ENCODE measurements at places on chromosomes 16 and 17.

- DNase-seq, result no peak
Observed at GRCh38 chr17:33209671-33210070, 83.4 kb downstream of the ASIC2 start.

DNA sequence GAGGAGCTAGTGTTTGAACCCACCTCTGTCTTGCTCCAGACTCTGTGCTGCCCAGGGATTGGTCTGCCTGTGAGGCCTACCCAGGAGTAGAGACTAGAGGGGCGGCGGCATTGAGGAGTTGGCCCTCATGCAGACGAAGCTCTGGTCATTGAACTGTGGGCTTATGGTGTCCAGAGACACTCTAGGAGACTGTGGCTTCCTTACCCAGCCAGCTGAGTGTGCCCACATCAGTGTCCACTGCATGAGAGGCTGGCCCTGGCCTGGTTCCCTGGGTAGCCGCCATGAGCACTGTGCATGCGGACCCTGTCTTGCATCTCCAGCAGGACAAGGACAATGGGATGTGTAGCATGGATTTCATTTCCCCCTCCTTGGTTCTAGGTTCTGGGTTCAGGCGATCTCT, 14.0 kb downstream of the SGSM2 start:
- no peak for DNase-seq

DNA sequence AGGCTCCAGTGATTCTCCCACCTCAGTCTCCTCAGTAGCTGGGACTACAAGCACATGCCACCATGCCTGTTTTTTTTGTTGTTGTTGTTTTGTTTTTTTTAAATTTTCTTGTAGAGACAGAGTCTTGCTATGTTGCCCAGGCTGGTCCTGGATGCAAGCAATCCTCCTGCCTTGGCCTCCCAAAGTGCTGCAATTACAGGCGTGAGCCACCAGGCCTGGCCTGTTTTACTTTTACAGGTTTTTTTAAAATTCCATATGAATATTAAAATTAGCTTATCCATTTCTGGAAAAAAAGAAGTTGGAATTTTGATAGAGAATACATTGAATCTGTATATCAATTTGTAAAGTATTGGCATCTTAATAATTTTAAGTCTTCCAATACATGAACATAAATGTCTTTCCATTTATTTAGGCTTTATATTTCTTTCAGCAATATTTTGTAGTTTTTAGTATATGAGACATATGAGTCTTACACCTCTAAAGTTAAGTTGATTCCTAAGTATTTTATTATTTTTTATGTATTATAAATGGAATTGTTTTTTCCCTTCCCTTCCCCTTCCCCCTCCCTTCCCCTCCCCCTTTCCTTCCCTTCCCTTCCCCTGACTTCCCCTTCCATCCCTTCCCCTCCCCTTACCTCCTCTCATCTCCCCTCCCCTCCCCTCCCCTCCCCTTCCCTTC, 323.5 kb upstream of the SALL1 start:
- DNase-seq, result no peak

- DNase-seq, result no peak
Observed at GRCh38 chr16:53745753-53746266, 41.9 kb downstream of the FTO start.

DNA sequence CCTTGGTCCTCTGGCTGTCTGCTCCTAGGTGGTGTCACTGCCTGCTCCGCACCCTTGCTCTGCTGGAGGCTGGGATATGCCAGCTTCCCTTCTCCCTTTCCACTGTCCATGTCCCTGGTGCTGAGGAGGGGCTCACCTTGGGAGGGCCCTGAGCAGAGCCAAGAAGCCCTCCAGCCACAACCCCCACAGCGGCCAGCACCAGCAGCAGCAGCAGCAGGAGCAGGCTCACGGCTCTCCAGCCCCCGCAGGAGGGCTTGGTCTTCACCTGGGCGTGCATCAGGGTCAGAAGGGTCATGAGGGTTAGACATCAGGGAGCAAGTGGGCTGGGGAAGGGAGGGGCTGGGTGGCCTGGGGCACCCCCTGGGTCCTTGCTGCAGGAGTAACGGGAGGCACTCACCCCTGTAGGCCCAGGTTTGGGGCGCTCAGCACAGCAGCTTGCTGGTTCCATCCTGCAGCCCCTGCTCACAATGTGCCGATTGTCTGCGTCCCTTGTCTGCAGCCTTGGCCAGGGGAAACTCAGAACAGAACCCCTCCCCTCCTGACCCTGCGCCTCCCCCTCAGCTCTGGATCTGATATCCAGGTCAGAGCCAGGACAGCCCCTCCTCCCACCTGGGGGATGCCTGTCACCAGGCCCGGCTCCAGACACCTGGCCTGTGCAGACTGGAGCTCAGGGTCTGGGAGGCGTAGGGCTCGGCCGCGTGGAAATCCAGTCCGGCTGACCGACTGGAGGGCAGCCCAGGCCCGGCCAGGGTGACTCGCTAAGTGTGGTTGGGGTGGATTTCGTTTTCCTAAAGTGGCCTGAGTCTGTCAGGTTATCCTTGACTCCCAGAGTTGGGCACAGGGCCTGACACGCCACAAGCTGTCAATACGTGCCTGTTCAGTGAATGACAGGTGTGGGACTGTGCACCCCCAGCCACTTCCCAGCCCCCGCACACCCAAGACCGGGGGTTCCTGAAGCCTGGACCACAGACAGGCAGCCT, at the start of gene BRICD5:
BRICD5 (minus strand) TSS at position 478 of the 980 bp plus-strand sequence; CDS start at position 448, 30 bp downstream.
- no peak for DNase-seq

GRCh38 chr16:84699712-84700445, at the start of gene USP10:
TSS of gene USP10 (plus strand) at chr16:84700000. CDS start at chr16:84700091, 91 bp downstream.
- DNase-seq, result peak; percentile 89

DNA sequence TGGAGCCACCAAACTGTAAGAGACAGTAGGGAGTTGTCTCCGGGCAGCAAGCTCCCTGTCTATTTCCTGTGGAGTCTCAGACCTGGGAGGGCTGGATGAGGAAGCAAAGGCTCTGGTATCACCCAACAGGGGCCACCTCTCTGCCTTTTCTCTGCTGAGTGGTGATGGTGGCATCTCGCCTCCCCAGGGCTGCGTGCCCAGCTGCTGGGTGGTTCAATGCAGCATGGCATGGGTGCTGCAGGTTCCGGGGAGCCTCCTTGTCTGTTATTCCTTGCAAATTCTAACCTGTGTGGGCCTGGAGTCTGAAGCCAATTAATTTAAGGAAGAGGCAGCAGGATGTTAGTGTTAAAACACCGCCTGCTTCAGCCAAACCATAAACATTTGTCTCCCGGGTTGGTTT, 78.2 kb downstream of the CCDC182 start:
- DNase-seq, result peak; percentile 46

- no peak for DNase-seq
Observed at GRCh38 chr17:79921411-79922115, 82.3 kb upstream of the CBX4 start.

DNA sequence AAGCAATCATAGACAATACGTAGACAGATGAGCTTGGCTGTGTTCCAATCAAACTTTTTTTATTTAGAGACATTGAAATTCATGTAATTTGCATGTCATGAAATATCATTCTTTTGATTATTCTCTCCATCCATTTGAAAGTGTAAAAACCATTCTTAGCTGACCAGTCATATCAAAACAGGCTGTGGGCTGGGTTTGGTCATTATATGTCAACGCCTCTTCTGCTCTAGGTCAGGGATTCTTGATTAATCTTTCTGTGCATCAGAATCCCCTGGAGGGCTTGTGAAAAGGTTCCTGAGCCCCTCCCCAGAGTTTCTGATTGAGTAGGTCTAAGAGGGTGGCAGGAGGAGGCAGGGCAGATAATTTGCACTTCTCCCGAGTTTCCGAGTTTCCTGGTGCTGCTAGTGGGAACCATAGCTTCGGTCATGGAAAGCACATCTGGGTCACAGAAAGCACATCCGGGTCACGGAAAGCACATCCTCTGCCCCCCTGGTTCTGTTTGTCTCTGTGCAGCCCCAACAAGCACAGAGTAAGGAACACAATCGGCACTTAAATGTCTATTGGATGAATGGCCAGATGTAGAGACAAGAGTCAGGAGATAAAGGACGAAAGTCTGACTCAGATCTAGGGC, 16.4 kb downstream of the PIMREG start:
- no peak for DNase-seq

DNA sequence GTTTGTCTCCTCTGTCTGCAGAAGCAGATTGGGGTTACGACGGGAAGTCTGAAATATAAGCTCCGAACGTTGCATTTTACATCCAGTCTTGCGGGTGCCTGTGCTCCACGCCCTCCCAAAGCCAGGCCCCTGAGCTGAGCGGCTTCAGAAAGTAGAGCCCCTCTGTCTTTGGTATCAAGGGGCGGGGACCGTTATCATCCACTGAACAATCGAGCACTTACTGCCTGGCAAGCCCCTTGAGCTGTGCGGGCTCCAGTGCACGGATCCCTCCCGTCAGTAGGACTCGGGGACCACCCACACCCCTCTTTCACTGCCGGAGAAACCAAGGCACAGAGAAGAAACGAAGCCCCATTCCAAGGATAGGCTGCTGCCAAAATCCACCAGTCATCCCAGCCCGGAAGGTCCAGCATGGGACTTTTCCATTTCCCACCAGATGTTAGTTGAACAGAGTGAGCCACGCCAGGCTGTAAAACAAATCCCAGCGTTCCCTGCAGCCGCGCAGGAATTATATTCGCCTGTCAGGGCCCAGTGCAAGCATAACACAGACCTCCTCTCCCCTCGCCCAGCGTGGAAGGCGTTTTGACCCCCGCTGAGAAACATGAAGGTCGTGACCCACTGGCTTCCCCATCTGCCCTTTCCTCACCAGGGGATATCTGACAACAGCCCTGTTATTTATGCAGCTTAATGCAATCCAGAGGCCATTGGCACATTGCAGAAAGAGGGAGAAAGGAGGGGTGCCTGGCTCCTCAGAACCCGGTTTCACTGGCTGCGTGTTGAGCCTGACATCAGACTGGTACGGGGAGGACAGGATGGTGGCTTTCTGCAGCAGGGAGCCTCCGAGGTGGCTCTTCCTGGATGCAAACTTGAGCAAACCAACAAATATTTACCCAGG, 212.2 kb upstream of the FOXF1 start:
- DNase-seq, result no peak
